ENCODE measurements at places on chromosomes 4 and X. TPM values are rescaled to one million over a fixed set of nuclear protein-coding genes. Genes with fewer than 3 reads are reported as not detected.

DNA sequence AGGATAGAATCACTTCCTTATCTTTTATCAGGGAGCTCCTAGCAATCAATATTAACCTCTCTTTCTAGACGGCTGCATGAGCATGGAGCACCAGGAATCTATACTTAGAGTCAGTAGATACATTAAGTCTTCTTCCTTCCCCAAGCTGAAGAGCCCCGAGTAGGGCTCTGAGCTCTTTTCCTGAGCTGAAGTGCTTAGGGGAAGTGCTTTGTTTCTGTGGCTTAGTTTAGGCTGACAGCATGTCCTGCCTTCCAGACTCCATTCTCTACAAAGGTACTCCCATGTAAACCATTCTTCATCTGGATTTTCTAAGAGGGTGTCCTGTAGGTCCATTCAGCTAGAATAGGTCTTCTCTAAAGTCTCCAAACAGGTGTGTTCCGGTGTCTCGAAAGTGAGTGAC, 127.5 kb upstream of the AFF2 start:
- H3K4me3 ChIP-seq, result no peak overlapping the region
- no peak overlapping the region for H3K27ac ChIP-seq
- no peaks in the 10 kb centered on the region for H3K27me3 ChIP-seq
- no peaks in the 10 kb centered on the region for H3K36me3 ChIP-seq
- no peak for DNase-seq

GPRASP2 gene
- total RNA-seq, result 3.6 TPM

DNA sequence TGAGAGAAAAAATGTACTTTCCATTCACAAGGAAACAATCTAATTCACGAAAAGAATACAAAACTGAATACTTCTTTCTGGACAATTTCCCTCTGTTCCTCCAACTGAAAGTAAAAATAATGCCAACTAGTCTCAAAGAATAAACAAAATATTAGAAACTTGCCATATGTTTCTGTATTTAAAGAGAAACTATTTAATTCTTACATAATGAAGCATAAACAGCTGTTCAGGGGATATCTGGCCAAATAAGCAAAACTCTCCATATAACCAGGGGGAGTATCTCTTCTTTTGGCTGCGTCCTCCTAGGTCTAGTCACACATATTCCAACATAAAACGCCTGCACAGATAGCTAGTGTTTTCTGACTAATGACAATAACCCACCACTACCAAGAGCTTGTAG, 805 bp downstream of the GATB start:
- H3K27me3 ChIP-seq, result no peaks in the 10 kb centered on the region
- peaks cover 32% of the 10 kb centered on the region for H3K36me3 ChIP-seq
- no peak overlapping the region for H3K27ac ChIP-seq
- peaks cover 11% of the 10 kb centered on the region for H3K4me1 ChIP-seq

LRAT gene
- not detected for total RNA-seq

SUPT20HL1 gene
- not detected for total RNA-seq

Measured in gastrocnemius medialis (tissue), 4 donors.